ENCODE measurements at places on chromosomes 1 and 21.

DNA sequence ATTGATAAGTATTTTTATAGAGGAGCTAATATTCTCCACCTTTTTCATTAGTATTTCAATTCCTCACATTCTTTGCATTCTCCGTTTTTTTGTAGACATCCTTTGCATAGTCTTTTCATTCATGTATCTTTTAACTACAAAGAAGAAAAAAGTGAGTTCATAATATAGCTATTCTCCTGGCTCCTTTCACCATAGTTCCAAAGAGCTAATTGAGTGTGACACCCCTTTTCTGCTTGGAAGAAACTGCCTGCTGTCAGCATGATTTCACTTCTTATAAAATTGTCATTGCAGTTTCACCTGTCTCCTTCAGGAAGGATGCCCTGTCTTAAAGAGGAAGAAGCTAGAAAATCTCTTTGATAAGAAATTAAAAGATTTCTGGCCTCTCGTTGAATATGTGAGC, 991.1 kb downstream of the KCNT2 start:
- DNase-seq = peak; percentile 6

GRCh38 chr21:39980241-39980820, 113.1 kb downstream of the PCP4 start:
- no peak for DNase-seq

DNA sequence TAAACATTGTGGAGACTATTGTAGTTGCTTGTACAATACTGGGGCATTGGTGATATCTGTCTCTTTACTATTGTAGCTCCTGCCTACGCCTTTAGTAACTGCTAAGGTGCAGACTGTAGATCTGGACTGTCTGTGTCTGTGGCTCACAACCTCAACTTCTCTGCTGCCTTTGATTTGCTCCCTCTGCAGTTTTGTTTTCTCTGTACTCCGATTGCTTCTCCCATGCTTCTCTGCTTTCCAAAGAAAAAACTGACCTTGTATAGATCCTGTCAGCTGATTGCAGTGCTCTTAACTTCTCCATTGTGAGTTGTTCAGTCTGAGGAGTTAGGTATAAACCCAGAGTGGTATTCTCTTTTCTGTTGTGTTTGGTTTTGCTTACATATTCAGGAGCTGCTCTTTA, 15.3 kb downstream of the MAGI3 start:
- DNase-seq = no peak

GRCh38 chr1:53549781-53550180, 90.6 kb downstream of the DMRTB1 start:
- DNase-seq = no peak

- no peak for DNase-seq
Measured at GRCh38 chr1:109192433-109192832, 21.3 kb upstream of the SARS1 start.

DNA sequence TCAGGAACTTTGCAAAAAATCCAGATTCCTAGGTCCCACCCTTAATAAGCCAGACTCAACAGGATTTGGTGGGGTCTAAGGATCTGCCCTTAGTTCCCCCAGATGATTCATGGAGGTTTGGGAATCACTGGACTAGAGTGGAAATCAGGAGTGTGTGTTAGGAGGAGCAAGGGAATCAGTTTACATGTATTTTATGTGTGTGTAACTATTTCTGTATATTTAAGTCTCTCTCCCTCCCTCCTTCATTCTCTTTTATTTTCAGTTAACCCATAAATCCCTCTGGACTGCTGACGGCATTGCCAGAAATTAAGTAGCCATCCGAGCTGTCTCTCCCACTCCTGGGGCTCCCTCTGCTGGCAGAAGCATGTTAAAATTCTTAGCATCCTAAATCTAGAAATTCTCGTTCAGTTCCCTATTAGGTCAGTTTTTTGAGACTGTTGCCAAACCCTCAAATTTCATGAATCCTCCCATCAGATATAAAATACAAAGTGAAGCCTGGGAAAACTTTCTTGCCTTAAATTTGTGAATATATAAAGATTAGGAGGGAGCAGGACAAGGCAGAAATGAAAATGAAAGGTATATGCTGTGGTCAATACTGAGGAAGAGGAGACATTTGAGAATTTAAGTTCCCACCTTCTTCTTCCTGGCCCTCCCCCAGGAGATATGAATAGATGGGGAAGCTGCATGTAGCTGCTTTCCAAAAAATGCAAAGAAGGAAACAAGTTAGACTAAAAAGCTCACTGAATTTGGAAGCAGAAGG, 11.7 kb upstream of the HSD11B1 start:
- peak; percentile 71 for DNase-seq

- DNase-seq = no peak
Measured at GRCh38 chr1:47711848-47712492, 274.1 kb downstream of the FOXD2 start.

GRCh38 chr21:46035809-46036695, 54.5 kb downstream of the COL6A1 start:
- DNase-seq = no peak

- DNase-seq = no peak
Measured at GRCh38 chr1:113975211-113975895, 3.9 kb upstream of the OLFML3 start.

DNA sequence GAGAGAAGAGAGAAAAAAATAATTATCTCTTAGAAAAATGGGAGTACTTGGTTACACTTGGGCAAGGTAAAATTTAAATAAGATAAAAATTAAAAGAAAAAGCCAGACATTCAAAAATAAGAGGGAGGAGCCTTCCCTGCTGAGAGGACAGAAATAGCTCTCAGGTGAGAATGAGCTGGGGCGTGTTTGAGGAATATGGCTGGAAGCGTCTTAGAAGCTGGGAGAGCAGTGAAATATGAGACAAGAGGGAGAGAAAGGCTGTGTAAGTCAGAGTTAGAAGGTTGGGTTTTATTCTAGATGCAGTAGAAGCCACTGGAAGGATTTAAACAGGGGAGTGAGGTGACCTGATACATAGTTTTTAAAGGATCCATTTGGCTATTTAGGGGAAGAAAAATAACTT, 154.2 kb upstream of the L1TD1 start:
- no peak for DNase-seq

- DNase-seq = no peak
Measured at GRCh38 chr1:11898086-11898785, 28.0 kb downstream of the KIAA2013 start.

DNA sequence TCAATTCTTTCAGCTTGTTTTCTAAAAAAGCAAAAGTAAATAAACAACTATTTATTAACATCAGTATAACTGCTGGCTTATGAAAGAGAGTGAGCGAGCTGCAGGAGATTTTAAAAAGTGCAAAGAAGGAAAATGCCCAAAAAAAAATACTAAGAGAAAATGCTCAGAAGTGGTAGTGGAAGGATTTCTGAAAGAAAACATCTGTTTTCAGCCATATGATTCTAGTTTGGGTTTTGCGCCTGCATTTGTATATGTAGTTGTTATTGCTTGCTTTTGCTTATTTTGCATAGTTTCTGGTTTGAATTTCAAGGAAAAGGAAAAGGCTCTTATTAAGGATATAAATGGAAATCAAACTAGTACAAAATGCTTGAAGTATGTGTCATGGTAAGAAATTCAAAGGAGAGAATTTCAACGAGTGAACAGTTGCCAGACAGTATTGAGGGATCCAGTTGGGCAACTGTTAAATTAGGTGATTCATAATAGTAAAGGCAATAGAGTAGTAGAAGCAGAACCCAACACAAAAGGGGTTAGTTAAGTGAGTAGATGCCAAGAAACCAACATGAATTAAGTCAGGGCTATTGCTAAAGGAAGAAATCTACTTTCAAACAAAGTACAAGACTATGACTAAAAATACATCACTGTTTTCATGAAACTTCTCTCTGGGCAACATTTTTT, 1.2 kb downstream of the GBP5 start:
- no peak for DNase-seq

GRCh38 chr1:234111458-234112142, 207.1 kb downstream of the SLC35F3 start:
- no peak for DNase-seq

DNA sequence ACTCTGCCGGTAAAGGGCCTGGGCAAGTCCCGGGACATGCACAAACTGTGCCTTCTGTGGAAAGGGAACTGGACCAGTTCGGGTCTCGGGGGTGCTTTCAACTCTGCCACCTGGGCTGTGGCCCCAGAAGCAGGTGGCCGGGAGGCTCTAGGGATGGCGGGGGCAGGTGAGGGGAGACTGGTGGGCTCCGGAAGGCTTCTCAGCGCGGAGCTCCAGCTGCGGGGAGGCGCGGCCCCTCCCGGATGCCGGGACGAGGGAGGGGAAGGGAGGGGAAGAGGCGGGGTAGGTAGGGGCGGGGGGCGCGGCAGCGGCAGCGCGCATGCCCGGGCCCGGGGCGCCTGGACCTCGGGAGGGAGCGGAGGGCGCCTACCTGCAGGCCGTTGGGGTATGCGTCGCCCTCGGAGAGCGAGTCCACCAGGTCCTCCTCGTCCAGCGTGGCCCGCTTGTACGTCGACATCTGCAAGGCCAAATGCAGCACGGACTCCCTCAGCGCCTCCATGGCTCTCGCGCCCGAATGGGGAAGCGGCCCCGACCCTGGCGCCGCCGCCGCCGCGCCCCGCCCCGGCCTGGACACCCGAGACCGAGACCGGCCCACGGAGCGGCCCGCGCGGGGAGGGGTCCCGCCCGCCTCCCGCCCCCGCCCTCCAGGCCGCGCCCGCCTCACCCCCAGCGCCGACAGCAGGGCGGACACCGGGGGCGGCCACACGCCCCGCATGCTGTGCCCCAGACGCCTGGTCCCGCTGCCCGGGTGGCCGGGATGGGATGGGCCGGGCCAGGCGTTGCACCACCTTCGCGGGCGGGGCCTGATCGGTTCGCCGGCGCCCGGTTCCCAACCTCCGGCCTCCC, at the start of gene ECE1:
TSS of gene ECE1 (minus strand) at position 764 of the 846 bp plus-strand sequence. CDS start at position 715, 49 bp downstream.
- no peak for DNase-seq

GRCh38 chr1:151568626-151569088, 28.5 kb downstream of the TUFT1 start:
- DNase-seq = no peak

Measured in putamen (tissue), 1 donor.